ENCODE measurements at places on chromosomes 2 and 18.

DNA sequence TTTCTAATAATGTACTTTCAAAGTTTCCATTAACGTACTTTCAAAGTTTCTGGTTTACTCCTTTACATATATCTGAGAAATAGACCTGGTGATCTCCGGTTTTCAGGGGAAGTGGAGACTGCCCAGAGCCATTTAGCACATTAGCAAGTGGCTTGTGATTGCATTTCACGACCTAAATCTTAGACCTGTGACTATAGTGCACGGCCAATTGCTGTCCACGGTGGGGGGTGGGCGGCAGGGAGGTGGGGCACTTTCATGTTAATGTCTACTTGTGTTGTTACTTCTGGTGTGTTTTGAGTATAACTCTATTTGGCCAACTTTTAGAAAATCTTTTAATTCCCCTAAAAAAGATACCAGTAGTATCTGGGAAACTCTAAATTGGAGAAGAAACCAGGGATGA lies 11.3 kb downstream of the GATA6 start:
- no peak for DNase-seq

DNA sequence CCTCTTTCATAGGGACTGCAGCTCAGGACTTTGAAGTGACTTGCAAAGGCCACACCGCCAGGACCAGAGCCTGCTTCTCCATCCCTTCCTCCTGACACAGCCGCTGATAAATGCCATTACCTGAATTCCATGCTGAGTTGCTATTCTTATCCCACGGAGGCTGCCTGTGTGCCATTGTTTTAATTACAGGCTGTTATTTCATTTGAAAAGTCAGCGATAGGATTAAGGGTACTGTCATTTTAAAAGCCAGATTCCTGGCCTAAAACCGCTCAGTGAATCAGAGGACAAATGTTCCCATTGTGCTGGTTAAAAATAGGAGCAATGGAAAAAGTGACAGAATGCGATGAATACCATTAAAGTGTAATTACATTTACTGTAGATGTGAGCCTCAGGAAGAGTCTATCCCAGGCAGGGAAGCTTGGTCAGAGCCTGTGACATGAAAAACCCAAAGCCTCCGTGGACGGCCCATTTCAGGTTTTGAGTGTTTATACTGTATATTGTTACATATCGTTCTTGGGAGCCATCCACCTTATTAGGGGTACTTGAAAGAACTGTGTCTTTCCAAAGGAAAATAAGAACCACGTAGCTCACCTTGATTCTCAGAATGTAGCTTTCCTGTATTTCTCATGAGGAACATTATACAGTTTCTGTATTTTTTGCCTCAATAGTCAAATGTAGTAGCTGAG lies 41.3 kb downstream of the PDCL3 start:
- peak; percentile 15 for DNase-seq

GRCh38 chr2:20579866-20580265 lies 71.0 kb downstream of the HS1BP3 start:
- DNase-seq, result no peak

DNA sequence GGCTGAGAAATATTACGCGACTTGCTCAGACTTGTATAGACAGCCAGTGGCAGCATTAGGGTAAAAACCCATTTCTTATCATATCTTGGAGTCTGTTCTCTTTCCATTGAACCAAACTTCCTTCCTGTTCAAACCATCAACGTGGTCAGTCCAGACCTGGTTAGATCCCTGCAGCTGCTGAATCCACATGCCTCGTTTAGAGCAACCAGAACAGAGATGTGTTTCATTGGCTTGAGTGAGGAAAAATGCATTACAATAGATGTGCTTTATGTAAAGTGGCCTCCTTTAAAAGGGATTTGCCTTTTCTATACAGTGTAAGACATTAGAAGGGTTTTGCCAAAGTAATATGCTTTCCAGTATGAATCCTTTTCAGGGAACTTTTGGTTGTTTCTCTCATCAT lies 232.4 kb downstream of the MEIS1 start:
- DNase-seq, result no peak

GRCh38 chr18:26791676-26792075 lies 73.8 kb downstream of the AQP4 start:
- DNase-seq, result no peak

DNA sequence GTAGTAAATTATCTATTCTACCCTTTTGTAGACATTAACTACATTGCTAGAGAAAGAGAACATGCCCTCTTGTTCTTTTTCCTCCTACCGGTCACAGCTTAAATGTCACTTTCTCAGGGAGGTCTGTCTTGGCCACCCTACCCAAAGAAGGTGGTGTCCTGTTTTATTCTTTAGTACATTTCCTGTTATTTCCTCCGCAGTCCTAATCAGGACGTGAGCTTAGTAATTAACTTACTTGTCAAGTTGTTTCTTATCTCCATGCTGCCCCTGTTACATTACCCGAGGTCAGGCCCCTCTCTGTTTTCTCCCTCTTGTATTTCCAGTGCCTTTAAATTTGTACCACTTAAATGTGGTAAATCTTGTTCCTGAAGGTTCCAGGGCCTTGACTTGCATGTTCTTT lies 73.7 kb upstream of the RMDN2 start:
- no peak for DNase-seq

GRCh38 chr18:40259115-40259835 lies 1695.8 kb upstream of the PIK3C3 start:
- no peak for DNase-seq

DNA sequence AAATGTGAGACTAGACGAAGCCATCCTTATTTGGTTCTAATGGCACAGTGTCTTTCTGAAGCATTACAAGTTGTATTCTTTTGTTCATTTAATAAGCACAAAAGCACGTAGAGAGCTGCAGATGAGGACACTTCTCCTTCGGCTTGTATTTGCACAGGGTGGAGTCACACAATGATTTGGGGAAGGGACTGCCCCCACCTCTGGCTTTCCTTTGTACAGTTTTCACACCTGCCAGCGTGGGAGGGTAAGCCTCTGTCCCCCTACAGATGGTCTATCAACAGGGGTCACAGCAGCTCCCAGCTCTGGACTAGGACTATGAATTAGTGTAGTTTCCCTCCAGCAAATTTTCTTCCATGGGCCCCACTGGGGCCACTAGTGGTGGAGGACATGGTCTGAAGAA lies 108.2 kb upstream of the KLHL14 start:
- peak; percentile 28 for DNase-seq

GRCh38 chr2:173286153-173286809 lies 68.4 kb upstream of the CDCA7 start:
- DNase-seq, result no peak

- no peak for DNase-seq
Measured at GRCh38 chr18:44125446-44125845, 555.2 kb upstream of the SETBP1 start.
